ENCODE measurements at places on chromosomes 3 and 15.
A peak's percentile ranks its signal among the peaks of the same experiment; 100 is the strongest.

DNA sequence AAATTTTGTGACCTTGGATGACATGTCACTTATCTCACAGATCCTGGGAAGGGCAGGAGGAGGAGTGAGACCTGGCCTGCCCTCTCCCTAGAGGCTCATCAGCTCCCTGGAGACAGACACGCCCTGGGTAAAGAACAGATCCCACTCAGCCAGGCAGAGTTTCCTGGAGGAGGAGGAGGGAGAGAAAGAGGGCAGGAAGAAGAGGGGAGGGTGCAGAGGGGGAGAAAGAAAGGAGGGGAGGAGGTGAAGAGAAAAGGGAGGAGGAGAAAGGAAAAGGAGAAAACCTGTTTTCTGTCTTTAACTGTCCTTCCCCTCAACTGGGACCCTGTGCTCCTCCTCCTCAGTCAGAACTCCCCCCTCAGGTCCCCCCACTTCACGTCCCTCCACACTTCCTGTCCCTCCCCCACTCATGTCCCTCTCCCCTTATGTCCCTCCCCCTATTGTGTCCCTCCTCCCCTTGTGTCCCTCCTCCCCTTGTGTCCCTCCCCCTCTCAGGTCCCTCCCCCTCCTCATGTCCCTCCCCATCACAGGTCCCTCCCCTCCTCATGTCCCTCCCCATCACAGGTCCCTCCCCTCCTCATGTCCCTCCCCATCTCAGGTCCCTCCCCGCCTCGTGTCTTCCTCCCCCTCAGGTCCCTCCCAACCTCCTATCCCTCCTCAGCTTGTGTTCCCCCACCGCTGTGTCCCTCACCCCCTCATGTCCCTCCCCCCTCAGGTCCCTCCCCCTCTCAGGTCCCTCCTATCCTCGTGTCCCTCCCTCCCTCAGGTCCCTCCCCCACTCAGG, 52.3 kb upstream of the CGNL1 start:
- DNase-seq = no peak

DNA sequence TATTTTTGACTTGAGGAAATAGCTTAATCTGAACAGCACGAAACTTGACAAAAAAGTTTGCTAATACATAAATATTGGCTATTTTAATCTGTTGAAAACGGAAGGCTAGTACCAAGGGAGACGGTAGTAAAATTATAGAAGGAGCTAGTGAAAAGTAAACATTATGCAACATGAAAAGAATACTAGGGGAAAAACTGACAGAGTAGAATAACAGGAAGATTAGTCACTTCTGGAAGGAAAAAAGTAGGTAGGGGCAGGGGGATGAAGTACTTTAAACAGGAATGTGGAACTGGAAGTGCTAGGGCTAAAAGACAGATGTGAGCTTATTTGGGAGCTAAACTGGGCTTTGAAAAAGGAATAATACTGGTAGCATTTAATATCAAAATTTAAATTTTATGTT, 60.1 kb downstream of the MBNL1 start:
- DNase-seq = no peak

DNA sequence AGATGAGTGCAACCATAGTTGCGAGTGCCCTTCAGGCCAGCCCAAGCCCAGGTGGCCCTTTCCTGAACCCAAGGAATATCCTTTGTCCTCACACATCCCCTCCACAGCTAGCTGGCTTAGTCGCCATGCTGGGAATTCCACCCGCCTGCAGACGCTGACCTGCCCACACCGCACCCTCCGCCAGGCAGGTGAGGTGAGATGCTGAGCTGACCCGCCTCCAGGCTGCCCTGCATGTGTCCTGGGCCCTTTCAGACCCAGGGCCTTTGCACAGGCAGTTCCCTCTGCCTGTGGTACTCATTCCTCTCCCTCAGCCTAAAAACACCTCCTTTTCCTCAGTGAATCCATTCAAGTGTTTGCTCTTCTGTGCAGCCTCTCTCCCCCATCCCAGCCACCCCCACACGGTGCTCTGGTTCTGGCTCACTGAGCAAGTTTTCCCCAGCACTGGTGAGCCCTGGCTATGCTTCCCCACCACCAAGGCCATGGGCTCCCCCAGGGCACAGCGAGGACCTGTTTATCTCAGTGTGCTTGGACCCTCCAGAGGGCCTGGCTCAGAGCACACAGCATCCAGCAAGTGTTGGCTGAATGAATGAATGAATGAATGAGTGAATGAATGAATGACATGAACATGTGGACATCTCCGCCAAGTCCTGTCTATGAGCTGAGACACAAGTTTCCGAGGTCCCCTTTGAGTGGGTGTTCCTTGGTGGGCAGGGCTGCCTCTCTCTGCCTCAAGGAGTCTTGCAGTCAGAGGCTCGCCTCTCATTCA, 33.0 kb upstream of the LINGO1 start:
- DNase-seq = no peak

GRCh38 chr15:99486371-99487336, 79.1 kb upstream of the MEF2A start:
- no peak for DNase-seq

DNA sequence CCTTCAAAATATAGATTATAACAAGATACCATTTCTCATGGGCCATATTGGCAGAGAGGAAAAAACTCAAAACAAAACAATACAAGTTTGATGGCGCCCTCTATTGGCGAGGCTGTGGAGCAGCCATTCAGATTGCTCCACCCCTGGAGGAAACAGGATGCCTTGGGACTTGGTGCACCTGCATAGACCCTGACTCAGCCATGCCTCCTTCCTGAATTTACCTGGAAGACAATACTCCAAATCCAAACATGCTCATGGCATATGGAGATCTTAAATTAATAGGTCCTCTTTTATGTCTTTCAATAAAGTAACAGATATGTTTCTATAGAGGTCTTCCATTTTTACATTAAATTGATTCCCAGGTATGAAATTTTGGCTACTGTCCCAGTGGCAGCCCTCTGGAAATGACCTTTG, 90.0 kb downstream of the APBA2 start:
- DNase-seq = peak; percentile 70

- no peak for DNase-seq
Observed at GRCh38 chr3:105594219-105594618, 227.5 kb downstream of the ALCAM start.

- no peak for DNase-seq
Observed at GRCh38 chr15:44726568-44727484, 9.5 kb upstream of the TRIM69 start.

GRCh38 chr3:41915353-41915752, 46.5 kb downstream of the ULK4 start:
- no peak for DNase-seq

GRCh38 chr3:42473083-42473932, 29.1 kb upstream of the VIPR1 start:
- DNase-seq = no peak

- DNase-seq = no peak
Observed at GRCh38 chr15:60799885-60800284, 320.9 kb upstream of the ICE2 start.

DNA sequence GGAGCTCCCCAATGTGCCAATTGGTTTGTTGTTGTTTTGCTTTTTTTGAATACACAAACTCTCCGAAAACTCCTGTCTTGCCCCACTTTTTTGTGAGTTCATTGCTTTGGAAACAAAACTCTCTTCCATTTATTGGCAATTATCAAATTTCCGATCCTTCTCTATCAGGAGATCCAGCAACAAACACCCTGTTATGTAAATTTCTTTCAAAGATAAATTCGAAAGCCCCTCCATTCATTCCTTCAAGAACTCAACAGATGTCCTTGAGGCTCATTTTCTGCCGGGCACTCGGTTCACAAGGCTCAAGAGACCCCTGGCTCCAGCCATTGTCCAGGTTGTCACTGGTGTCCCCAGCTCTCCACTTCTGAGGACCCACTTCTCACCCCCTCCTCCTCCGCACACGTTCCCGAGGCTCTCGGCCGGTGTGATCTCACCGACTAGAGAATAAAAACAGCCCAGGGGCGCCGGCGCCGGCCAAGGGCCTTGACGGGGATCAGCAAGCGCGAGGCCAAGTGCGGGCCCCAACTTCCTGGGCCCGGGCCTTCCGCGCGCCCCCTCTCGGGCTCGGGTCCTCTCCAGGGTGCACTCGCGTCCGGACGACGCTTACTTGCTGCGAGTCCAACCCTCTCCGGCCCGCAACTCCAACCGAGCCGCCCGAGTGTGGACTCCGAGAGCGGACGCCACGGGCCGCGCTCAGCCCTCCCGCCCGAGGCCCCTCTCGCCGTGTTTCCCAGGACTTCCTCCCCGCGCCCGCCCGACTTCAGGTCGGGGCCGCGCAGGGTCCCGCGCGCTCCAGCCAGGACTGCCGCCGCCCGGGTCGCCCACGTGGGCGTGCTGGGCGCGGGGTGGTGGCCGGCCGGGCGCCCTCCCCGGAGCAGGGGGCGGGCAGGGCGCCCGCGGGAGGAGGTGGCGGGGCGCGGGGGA, 533 bp upstream of the SMAD3 start:
- DNase-seq = no peak

DNA sequence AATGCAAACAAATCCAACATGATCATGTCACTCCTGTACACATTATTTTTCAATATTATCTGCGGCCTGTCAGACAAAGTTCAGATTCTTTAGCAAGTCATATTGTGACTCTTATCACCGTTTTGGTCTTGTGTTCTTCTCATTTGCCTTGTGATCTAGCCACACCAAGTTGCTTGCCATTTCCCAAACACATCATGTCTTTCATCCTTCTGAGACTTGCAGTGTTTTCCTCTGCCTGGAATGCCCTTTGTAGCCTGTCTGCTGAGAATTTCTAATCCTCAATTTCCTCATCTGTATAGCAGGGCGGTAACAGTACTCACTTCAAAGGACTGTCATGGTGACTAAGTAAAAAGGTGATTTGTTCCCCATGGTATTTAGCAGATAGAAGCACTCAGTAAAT, 135.0 kb downstream of the GREM1 start:
- DNase-seq = no peak

DNA sequence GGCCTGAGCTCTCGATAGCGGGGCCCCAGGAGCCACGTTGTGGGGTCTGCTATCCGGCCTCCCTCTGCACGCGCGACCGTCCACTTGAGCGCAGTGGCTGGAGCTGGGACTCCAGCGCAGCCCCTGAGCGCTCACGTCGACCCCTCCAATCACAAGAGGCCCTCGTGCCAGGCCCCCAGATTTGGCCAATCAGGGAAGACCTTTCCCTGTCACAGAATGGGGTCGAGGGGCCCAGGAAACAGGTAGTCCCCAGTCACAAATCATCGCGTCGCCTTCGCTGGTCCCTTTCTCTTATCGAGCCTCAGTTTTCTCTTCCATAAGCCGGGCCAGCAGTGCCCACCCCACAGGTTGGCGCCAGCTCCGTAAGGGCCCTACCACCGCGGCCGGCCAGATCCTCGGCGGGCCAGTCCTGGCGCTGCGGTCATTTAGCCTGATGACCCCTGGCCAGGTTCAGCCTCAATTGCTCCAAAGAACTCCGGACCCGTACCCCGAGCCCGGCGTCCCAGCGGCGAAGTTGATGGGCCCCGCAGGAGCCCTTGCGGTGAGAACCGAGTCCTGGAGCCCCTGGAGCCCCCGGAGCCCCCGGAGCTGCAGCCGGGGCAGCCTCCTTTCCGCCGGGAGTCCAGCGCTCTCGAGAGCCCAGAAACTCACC, 435 bp downstream of the ALDH1L1 start:
- no peak for DNase-seq

GRCh38 chr3:53160660-53161449, at the start of gene PRKCD:
PRKCD (plus strand) TSS chr3:53161209; CDS start chr3:53178423, 17,214 bp downstream.
- peak; percentile 56 for DNase-seq

DNA sequence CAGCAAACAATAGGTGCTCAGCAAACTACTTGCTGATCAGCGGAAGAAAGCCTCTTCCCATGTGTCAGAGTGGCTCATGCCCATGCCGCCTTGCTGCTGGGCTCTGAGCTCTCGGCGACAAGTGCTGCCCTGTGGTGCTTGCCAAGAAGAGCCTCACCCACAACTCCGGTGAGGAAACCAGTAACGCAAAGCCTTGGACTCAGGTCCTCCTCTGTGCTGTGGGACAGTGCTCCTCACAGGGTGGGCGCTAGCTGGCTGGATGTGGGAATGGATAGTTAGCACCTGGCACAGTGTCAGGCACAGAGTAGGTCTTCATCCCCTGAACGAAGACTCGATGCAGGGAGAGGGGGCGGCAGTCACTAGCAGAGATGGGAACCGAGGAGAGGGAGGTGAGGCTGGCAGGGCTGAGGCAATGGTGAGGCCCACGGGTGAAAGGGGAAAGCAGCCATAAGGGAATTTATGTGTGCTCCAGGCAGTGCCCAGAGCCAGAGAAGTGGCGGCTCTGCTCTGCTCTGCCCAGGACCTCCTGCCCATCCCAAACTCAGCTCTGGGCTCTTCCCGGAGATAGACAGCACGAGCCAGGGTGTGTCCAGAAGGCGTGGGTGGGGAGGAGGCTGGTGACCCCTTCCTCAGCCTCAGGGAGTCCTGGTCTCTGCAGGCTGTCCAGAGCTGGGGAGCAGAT, 55.7 kb downstream of the IQSEC1 start:
- no peak for DNase-seq

DNA sequence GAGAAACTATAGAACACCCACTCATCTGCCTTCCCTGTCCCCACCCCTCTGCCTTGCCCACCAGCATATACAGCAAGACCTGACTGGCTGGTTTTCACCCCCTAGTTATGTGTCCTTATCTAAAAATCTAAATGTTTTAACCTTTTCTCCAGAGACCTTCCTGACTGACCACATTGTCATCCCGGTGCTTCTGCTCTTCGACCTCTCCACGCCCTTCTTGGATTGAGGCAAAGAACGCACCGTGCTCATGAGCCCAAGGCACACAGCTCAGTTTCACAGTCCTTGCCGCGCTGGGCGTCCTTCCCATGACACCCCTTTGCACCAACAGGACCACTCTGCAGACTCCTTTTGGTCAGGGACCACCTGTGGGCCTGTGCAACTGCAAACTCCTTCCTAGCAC, 62.7 kb downstream of the B3GNT5 start:
- DNase-seq = no peak

GRCh38 chr15:49887659-49888322, 231.2 kb downstream of the ATP8B4 start:
- DNase-seq = no peak

GRCh38 chr15:55343168-55343567, 24.1 kb downstream of the PIGB start:
- no peak for DNase-seq

DNA sequence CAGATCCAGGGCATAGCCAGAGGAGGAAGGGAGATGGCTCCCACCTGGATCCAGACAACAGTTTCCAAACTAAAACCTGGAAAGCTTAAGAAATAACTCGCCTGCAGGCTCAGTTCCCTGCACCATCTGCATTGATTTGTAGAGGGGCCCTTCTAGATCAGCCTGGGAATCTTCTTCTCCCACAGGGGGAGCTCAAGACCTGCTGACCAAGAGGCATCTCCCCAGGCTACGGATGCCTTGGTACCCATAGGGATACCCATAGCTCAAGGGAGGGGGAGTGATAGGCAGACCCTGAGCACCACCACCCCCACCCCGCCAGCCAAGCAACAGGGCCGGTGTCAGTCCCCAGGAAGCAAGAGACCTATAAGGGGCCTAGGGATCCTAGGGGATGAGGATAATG, 28.0 kb upstream of the DCLK3 start:
- no peak for DNase-seq

- no peak for DNase-seq
Observed at GRCh38 chr3:32292085-32292796, 53.8 kb downstream of the CMTM8 start.

- DNase-seq = no peak
Observed at GRCh38 chr15:75149867-75150709, 51.6 kb upstream of the C15orf39 start.

- DNase-seq = no peak
Observed at GRCh38 chr3:72340476-72341379, 507.5 kb downstream of the SHQ1 start.
